ENCODE measurements at places on chromosomes 3 and 15.

GRCh38 chr3:36969540-36970432, 23.1 kb downstream of the EPM2AIP1 start:
- DNase-seq: peak; percentile 33

DNA sequence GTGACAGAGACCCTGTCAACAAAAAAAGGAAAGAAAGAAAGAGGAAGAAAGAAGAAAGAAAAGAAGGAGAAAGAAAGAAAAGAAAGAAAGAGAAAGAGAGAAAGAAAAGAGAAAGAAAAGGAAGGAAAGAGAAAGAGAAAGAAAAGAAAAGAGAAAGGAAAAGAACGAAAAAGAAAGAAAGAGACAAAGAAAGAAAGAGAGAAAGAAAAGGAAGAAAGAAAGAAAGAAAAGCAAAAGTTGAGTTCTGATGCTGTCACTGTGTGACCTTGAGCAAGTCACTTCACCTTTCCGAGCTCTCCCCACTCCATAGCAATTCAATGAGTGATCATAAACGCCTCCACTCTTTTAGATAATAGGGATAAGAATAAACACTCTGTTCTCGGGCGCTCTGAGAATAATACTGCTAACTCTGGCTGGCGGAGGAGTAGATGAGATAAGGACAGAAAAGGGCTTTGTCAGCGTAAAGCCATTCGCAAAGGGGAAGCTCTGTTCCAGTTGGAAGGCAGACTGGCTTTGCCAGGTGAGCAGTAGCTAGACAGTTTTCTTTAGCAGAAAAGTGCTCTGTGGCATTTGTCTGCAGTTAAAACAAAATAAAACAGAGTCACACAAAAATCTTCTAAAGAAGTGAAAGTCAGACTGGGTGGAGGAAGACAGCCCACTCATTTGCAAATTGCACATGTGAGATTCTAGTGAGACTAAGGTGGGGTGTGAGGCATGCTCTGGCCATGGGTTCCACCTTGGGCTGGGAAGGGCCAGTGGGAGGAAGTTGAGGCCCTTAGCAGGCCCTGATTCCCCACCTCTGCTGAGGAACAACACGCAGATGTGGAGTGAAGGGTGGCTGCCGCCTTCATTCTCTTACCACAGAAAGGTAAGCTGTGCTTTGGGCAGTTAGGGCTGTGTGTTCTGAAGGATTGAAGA, 9.6 kb upstream of the FLNB start:
- no peak for DNase-seq

GRCh38 chr15:43378601-43379000, 7.7 kb downstream of the TUBGCP4 start:
- no peak for DNase-seq

DNA sequence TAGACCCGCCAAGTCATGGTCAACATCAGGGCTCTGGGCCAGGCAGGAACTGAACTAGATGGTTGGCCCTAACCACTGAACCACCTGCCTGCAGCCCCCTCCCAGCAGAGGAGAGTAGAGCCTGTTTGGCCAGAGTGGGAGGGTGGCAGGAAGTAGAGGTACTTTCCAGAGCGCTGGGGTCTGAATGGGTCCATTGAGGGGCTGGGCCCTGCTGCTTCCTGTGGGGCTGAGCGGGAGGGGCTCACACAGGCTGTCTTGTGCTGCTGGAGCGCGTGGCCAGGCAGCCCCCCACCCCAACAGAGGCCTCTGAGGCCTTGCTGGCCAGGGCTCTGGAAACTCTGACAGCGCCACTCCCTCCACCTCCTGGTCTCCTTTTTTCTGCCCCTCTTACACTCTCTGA, 17.4 kb downstream of the CSPG4 start:
- DNase-seq: no peak

DNA sequence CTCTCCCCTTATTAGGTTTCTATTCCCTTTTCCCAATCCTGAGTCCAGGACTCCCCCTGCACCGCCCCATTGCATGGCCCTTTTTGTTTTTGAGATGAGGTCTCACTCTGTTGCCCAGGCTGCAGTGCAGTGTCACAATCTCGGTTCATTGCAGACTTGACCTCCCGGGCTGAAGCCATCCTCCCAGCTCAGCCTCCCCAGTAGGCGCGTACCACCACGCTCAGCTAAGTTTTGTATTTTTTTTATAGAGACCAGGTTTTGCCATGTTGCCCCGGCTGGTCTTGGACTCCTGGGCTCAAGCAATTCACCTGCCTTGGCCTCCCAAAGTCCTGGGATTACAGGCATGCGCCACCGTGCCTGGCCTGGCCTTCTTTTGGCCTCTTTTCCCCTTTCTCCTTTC, 29.3 kb downstream of the PDIA5 start:
- no peak for DNase-seq

DNA sequence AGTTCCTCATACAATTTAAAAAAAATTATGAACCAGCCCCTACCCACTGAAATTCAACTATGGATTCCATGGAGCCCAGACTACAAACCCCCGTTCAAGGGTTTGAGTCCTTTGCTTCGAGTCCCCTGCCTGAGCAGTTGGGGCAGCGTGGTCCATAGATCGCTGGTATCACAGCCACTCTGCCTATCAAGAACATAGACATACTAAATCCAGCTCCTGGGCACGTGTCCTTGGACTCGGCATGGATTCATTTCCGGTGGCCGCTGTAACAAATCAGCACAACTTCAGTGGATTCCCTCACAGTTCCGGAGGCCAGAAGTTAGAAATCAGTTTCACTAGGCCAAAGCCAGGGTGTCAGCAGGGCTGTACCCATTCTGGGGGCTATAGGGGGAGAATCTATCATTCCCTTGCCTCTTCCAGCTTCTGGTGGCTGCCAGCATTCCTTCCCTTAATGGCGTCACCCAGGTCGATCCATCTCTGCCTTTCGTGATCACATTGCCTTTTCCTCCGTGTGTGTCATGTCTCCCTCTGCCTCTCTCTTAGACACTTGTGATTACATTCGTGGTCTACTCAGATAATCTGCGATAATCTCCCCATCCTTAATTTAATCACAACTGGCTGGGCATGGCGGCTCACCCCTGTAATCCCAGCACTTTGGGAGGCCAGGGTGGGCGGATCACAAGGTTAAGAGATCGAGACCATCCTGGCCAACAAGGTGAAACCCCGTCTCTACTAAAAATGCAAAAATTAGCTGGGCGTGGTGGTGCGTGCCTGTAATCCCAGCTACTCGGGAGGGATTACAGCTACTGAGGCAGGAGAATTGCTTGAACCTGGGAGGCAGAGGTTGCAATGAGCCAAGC, 4.6 kb upstream of the TMEM44 start:
- DNase-seq: no peak

- DNase-seq: no peak
Measured at GRCh38 chr3:18252578-18252977, 172.6 kb downstream of the SATB1 start.

DNA sequence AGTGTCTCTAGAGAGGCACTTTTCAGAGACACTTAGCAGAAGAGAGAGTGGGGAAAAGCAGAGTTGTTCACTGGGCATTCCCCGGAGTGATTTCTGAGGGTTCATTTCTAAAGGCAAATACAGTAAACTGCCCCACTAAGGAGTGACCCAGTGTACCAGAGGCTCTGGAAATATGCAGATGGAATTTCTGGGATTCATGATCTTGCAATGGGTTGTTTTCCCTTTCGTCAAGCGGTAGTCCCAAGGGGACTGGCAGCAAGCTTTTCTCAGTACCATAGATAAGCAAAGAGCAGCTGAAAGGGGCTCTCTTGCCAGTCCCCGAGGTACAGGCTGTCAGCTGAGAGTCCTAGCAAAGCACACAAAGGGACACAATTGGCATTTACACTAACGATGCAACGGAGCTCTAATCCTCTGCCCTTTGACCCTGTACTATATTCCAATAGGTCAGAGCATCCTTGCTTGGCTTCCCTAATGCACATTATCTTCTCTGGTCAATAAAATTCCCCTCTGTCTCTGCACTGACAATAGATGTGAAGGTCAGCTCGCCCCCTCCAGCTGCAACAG, 155.6 kb downstream of the SEMA6D start:
- DNase-seq: peak; percentile 53

GRCh38 chr3:47343471-47343971, 37.3 kb upstream of the PTPN23 start:
- DNase-seq: no peak

- no peak for DNase-seq
Measured at GRCh38 chr3:187880441-187880840, 135.2 kb upstream of the BCL6 start.

GRCh38 chr3:137582484-137582883, 181.6 kb upstream of the SOX14 start:
- no peak for DNase-seq

Data from trophoblast cell (in vitro differentiated cells and primary cell).